ENCODE measurements at places on chromosomes 5 and 9.

DNA sequence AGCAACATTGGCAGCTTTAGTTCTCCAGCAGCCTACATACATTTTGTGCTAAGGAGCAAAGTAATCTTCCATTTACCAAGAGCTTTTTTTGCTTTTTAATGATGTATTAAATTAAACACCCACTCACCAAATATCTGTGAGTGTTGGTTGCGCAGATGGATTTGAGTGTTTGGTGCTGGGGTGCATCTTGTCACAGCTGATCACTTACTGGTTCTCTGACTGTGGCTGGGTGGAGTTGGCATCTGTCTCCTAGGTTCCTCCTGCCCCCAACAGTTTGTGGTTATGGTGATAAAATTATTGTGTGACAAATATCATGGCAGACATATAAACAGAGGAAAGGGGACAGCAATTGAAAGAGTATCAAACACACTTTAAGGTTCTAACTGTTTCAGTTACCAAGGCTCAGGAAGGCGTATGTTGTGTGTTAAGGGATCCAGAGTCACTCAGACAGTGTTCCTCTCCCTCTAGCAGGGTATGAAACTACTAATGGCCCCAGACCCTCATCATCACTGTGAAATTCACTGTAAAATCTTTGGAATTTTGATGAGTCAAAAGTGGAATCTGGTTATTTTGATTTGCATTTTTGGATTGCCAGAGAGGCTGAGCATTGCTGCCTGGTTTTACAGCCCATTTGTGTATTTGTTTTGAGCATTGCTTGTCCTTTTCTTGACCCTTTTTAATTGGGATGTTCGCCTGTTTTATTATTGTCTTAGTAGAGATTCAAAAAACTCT lies 81.7 kb downstream of the PDE8B start:
- DNase-seq: no peak

- peak; percentile 63 for DNase-seq
These were observed 142.0 kb downstream of the FAM114A2 start for GRCh38 chr5:153896701-153897100.

GRCh38 chr9:123300554-123300953 lies 32.2 kb upstream of the STRBP start:
- no peak for DNase-seq

- no peak for DNase-seq
These were observed 40.7 kb upstream of the ZNF300 start for GRCh38 chr5:150945486-150945885.

GRCh38 chr5:151570058-151570457 lies 21.1 kb downstream of the FAT2 start:
- DNase-seq: no peak

- DNase-seq: peak; percentile 77
These were observed 8.0 kb downstream of the BRD3 start for GRCh38 chr9:134059661-134060395.

- peak; percentile 45 for DNase-seq
These were observed 226.6 kb downstream of the SNX18 start for GRCh38 chr5:54743997-54744788.

- peak; percentile 81 for DNase-seq
These were observed 11.1 kb upstream of the CDC42SE2 start for GRCh38 chr5:131252824-131253171.

GRCh38 chr9:25427290-25427689 lies 251.0 kb downstream of the TUSC1 start:
- no peak for DNase-seq

DNA sequence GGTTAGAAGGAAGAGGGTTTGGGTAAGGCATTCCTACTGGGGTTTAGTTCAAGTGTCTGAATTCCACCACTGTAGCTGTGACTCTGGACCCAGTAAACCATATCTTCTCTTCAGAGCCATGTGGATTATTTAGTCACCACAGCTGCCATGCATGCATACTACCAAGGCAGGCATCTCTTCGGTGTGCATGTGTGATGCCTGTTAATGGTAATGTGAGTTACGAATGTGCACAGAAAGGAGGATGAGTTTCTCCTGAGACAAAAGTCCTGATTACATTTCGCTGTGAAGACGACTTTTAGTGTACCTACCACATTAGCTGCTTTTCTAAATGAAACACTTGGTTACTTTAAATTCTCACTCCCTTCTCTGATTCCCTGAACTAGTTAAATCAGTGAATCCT lies 9.3 kb downstream of the PBX3 start:
- DNase-seq: no peak

DNA sequence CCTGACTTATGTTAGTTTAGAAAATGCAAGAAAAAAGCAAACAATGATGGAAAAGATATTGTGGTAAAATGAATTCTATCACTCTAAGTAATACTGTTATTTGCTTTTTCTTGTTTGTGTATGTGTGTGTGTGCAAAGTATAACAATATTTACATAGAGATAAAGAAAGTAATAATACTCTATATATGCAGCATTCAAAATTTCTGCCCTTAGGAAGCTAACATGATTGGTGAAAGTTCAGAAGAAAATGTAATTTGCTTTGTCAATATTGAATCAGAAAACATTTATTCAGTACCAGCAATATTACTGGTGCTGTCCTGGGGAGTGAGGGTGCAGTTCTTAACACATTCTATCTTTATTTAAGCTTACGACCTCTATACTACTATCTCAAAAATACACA lies 12.9 kb upstream of the PRDM9 start:
- no peak for DNase-seq

- no peak for DNase-seq
These were observed 533.8 kb upstream of the CLINT1 start for GRCh38 chr5:158392753-158393152.

DNA sequence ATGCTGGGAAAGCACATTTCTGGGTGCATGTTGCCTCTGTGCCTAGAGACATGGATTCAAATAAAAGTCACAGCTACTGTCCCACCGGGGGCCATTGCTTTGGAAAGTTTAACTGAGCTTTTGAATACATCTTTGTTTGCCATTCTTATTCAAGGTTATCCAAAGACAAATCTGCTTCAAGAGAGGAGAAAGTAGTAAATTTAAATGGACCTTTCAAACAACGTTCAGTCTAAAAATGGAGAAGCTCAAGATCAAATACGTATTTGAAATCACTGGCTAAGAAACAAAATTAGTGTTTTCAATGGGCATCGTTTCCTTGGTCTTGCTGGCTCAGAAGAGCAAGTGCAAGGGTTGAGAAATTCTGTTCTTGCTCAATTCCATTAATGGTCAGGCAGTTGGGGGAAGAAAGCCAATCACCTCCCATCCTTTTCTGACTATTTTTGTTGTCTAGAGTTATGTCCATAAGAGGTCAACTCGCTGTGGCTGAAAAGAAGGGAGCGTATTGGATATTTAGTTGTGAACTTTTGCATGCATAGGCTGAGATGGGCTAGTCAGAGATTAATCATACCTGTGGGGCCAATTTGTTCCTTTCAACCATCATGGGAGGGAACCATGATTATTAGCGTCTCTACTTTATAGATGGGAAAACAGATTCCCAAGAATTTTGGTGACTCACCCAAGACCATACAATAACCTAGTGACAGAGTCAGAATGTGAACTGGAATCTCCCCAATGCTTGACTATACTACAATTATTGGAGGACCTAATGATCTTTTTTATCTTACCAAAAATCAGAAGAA lies 276.2 kb upstream of the TNC start:
- DNase-seq: no peak

DNA sequence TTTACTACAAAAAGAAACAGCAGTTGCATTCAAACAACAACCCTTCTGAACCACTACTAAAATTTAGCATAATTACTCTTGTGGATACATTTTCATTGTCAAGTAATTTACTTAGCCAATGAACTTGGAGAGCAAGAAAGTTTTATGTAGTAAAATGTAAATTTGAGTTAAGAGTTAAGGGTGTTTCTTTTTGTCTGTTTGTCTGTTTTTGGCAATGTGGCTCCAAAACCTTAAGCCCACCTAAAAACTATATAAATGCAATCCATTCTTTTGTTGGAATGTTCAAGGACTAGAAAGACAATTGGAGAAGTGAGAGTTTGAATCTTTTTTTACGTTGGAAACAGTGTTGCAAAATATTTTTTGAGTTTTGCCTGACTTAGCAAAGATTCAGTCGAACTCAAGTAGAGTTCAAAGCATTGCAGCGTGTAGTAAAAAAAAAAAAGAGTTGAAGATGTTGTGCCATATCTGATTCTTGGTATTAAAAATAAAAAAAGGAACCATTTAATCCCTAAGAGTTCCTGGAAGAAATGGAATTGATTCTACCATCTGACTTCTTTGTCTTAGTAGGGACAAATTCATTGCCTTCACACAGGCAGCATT lies 867 bp downstream of the SYK start:
- no peak for DNase-seq

All from GM12878 (cell line).